Dermis microvascular lymphatic vessel endothelial cell (primary cell): ENCODE measurements at places on chromosomes 7 and 10.

GRCh38 chr10:101272229-101272868, 43.1 kb upstream of the LBX1 start:
- peak; percentile 33 for DNase-seq

DNA sequence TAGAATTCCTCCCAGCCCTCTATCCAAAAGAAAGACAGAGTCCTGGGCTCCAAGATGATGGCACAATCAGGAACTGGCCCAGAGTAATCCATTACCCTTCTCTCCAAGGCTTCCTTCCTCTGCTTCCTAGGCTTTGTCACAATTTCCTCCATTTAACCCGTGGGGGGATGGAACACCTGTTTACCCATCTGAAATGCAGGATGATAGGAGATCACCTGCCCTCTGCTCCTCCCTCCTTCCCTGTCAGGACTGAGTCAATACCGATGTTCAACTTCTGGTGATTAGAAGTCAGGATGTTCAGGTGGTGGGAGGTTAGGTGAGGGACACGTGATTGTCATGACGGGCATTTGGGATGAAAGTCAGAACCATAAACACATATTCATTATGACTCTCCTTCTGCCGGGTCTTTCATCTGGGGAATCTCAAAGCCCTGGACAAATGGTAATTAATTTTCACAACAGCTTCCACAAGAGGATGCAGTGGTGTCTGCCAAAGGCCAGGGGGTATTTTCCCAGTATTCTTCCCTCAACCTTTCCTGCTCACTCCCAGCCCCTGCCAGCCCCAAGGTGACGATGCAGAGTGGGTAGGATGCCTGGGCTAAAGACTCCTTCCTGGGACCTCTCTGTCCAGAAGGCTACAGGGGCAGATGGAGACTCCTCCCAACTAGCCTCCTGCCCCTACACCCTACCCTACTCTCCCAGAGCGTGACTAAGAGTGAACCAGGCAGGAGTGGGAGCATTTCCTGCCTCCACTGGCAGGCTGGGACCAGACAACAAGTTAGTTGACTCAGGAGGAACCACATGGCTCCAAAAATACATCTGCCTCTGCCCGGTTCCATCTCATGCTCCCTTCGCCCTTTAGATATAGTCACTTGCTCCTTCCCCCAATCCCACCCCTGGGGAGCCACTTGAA, 27.9 kb downstream of the DUSP5 start:
- no peak for DNase-seq

DNA sequence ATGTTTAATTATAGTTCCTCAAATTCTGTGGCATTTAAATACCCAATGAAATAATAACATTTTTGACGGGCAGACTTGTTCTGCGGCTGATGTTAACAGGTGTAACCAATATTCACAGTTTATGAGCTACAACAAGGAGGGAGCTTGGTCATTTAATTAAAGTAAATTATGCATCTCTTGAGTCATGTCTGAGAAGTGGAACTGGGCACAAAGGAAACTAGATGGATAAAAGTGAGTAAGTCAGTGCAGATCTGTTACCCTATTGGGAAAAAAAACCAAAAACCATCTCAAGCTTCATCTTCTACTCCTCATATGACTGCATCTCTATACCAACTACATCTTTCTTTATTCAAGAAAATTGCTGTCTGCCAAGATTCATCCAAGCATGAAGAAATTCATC, 24.0 kb downstream of the ANKRD22 start:
- no peak for DNase-seq

DNA sequence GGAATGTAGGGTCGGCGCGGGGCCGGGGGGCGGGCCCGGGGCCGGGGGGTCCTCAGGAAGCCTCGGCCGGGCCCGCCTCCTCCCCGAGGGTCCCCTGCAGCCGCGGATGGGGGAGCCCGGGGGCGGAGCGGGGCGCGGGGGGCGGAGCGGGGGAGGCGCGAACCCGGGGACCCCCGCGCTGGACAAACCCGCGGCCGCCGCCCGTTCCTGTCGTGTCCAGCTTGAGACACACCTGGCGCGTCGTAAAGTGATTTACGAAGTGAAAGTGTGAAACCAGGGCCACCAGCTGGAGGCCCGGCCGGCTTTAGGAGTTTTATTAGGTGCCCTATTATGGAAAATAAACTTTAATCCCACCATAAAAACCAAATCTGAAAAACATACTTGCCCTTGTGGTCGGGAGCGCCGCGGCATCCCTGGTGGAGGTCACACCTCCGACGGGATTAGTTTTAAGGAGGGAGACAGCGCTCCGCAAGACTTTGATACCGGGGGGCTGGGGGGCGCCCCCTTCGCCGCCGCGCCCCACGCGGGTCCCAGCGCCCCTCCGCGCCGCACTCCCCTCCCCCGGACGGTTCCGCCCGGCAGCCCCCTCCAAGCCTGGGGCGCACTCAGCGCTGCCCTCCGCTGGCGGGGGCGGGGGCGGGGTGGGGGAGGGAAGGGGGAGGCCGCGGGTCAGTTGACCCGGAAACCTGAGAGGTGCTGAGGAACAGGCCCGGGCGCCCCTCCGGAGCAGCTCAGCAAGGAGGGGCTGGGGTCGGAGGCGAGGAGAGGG, 10.3 kb downstream of the MNX1 start:
- no peak for DNase-seq

DNA sequence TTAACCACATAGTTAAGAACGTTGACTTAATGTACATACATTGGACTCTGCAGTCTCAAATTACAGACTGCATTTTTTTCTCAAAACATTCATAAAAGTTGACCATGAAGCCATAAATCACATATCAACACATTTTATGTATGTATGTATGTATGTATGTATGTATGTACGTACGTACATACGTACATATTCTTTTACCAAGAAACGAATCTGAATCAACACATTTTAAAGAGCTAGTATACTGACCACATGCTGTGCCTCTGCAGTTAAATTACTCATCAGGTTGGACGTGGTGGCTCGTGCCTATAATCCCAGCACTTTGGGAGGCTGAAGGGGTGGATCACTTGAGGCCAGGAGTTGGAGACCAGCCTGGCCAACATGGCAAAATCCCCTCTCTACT, 105.8 kb downstream of the GPR158 start:
- no peak for DNase-seq

GRCh38 chr10:7397049-7398035, 13.5 kb downstream of the SFMBT2 start:
- DNase-seq, result no peak

DNA sequence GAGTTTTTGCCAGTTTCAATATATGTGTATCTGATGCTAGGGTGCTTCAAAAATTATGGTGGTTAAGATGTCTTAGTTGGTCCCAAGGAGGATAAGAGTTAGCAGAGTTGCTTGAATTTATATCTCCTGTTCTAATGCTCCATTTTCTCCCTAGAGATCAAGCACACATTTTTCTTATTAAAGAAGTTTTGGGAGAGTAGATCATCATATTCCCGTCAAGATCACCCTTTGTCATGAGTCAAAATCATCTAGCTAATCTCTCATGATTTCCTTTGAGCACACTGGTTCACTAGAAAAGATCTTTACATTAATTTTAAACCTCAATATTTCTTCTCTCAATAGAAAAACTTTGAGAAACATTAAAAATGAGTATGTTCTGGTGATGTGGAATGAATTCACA, 429.9 kb upstream of the SEMA3A start:
- no peak for DNase-seq

- DNase-seq, result no peak
Observed at GRCh38 chr7:90604383-90604782, 8.3 kb downstream of the CDK14 start.

- no peak for DNase-seq
Observed at GRCh38 chr10:96814264-96814663, 17.8 kb upstream of the LCOR start.

- no peak for DNase-seq
Observed at GRCh38 chr10:97851341-97852001, 1.8 kb downstream of the GOLGA7B start.

- DNase-seq, result peak; percentile 34
Observed at GRCh38 chr7:139777133-139777891, 486 bp downstream of the HIPK2 start.

DNA sequence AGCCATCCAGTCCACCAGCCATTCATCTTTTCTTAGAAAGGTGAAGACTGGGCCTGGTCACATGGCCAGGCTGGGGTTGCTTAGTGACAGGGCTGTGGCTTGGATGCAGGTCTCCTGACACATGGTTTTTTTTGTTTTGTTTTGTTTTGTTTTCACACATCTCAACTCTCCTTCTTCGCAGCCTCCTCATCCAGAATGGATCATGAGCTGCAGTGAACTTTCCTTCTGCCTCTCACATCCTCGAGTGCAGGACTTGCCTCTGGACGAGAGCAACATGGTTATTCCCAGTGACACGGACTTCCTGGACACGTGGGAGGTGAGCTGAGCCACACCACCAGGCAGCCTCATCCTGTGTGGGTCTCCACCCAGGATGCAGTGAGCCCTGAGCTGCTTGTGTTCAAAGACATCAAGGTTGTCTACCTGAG, 9.5 kb downstream of the AKR1E2 start:
- no peak for DNase-seq

DNA sequence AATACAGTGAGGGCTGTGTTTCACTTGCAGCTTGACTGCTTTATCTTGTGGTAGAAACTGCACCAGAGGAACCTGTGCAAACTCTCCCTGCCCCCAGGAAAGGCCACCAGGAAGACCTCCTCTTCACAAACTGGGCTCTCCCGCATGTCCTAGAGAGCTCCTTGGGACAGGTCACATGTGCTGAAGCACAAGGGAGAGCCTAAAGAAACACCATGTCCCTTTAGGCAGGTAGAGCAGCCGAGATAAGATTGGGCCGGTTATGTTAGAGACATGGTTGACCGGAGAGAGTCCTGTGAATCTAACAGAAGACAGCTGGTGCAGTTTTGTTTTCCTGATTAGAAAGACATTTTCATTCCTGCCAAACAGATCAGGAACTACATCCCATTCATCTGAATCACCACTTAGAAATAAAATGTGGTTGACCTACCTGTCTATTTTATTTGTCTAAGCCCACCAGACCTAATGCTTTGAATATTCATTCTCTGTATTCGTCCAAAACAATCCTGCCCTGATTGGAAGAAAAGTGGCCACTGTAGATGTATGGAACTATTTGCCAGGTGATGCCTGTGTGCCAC, 224.1 kb downstream of the GLI3 start:
- DNase-seq, result no peak

GRCh38 chr10:77592510-77592909, 45.1 kb downstream of the KCNMA1 start:
- no peak for DNase-seq

- DNase-seq, result no peak
Observed at GRCh38 chr7:143296686-143297085, 8.5 kb downstream of the CASP2 start.

- no peak for DNase-seq
Observed at GRCh38 chr7:99021941-99022560, 121.9 kb downstream of the SMURF1 start.

- DNase-seq, result peak; percentile 92
Observed at GRCh38 chr10:21497177-21497807, 28.2 kb downstream of the SKIDA1 start.

DNA sequence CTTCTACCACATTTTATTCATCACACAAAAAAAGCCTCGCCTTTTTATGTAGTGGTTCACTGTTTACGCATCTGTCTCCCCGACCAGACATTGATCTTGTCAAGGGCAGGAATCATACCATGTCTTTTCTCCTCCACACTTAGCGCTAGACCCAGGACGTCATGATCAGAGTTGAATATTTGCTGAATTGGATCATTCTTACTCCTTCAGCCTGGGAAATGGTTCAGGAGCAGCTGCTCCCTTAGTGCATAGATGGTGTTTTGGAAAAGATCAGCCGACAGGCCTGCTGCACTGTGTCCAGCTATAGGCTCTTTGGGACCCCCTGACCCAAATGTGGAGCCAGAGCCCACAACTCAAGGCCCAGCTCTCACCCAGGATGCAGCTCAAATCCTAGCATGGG, 249.1 kb upstream of the TMEM72 start:
- DNase-seq, result no peak

- DNase-seq, result no peak
Observed at GRCh38 chr7:98265841-98266271, 13.8 kb upstream of the TECPR1 start.

DNA sequence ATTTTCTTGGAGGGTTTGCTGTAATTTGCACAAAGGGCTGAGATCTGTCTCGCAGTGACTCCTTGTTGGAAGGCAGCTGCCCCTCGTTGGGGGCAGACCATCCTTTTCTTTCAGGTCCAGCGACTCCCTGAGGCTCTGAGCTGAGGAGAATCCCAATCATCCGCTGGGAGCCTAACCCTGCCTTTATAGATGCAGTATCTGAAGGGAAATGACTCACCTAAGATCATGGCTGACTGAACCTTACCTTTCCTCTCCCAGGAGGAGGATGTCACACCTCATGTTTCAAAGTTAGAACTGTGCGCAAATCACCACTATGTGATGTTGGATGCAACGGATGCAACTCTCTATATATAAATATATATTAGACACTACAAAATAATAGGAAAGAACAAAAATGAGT, 36.4 kb upstream of the MXI1 start:
- DNase-seq, result no peak

DNA sequence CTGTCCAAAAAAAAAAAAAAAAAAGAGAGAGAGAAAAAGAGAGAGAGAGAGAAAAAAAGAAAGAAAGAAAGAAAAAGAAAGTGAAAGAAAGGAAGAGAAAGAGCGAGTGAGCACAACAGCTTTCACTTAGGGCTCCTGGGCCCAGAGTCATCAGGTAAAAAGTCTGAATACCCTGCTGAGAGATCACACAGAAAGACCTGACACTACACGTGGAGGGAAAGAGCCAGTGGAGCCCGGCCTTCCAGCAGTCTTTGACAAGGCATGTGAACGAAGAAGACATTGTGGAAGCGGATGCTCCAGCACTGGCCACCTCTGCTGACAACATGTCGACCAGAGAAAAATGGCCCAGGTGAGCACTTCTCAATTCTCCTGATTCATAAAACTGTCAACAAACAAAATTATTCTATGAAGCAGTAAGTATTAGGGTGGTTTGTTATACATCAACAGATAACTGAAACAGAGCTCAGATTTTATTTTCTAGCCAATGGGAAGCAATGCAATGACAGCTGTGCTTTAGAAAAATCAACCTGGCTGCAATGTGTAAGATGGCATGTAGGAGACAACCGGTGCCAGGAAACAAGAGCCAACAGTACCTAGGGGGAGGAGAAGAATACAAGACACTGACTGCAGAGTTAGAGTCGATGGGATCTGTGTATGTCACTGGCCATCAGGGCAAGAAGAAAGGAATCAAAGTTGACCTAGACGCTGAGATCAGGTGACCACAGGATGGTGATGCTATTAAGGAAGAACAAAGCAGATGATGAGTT, 4.4 kb downstream of the RNF216 start:
- DNase-seq, result no peak

GRCh38 chr7:22125436-22125835, 179.7 kb upstream of the CDCA7L start:
- no peak for DNase-seq

GRCh38 chr7:66832531-66833351, 88.3 kb upstream of the TMEM248 start:
- no peak for DNase-seq

GRCh38 chr7:66946545-66946944, 25.5 kb downstream of the TMEM248 start:
- DNase-seq, result peak; percentile 38

- peak; percentile 29 for DNase-seq
Observed at GRCh38 chr10:77004917-77005564, 632.6 kb downstream of the KCNMA1 start.

- DNase-seq, result no peak
Observed at GRCh38 chr10:101845893-101846292, 2.3 kb upstream of the KCNIP2 start.
